ENCODE measurements at places on chromosomes 12 and 14.

- no peak for DNase-seq
Observed at GRCh38 chr12:56661560-56661959, 15.8 kb upstream of the ATP5F1B start.

GRCh38 chr12:21580748-21581516 lies 23.7 kb downstream of the GYS2 start:
- no peak for DNase-seq

- no peak for DNase-seq
Observed at GRCh38 chr14:24993631-24994030, 56.3 kb downstream of the STXBP6 start.

DNA sequence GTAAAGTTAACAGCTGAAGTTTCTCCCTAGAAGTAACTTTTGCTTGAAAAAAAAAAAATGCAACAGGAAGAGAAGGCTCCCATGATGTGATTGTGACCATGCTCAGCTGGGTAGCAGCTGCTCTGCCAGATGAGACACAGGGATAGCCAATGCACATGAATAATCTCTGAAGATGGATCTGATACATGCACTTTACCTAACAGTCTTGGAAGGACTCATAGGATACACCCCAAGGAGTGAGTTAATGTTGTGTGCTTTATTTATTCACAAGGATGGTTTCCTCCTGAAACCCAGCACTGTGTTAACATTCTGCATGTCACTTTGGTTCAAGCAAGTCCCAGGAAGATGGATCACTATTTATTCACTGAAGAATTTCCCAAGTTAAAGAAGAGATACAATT lies 46.5 kb downstream of the NDUFA12 start:
- DNase-seq, result no peak

- DNase-seq, result peak; percentile 92
Observed at GRCh38 chr12:49264873-49265792, at the start of gene TUBA1C. TUBA1C (plus strand) TSS chr12:49265082; CDS start chr12:49265182, 100 bp downstream.

DNA sequence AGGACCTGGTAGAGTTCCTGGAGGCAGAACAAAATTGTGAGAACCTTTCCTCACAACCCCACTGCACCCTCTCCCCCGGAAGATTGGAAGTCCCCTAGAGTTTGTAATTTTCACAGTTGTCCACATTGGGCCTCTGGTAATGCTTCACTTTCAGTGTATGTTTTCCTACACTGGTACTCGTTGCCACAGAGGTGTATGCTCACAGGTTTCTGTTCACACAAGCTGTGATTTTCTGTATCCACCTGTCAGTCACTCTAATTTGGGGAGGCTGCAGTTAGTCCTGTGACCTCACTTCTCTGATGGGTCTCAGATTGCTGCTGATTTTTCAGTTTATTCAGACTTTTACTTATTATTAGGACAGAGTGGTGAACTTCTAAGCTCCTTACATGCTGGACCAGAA lies 66.4 kb upstream of the BMP4 start:
- DNase-seq, result no peak

DNA sequence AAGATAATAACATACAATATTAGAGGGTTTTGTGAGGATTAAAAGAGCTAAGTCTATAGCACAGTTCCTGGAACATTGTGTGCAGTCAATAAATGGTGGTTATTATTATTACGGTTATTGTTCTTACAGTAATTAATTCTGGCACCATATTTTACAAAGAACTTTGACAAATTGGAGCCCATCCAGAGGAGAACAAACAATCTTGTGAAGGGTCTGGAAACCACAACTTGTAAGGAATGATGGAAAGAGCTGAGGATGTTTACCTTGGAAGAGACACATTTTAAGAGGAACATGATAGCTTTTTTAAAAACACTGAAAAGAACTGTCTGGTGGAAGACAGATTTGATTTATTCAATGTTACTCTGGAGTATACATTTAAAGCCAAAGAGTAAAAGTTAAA lies 150.5 kb upstream of the KRR1 start:
- DNase-seq, result no peak

GRCh38 chr14:89444516-89445125 lies 27.6 kb upstream of the FOXN3 start:
- no peak for DNase-seq

Measured in Jurkat, Clone E6-1 (cell line).